ENCODE measurements at places on chromosomes 5 and 9.
A peak's percentile ranks its signal among the peaks of the same experiment; 100 is the strongest.

DNA sequence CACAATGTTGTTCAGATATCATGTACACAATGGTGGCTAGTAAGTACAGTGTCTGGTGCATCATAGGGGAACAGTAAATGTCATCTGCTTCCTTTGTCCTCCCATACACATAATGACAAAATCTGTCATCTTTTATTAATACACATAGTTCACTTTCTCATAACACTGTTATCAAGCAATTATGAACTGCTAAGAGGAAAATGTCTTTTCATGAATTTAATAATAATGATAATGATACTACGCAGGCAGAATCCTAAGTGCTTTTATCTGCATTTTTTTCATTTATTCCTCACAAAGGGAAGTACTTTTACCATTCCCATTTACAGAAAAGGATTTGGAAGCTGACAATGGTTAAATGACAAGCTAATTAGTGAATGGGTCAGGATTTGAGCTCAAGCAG, 35.7 kb downstream of the DPYSL3 start:
- DNase-seq = no peak

DNA sequence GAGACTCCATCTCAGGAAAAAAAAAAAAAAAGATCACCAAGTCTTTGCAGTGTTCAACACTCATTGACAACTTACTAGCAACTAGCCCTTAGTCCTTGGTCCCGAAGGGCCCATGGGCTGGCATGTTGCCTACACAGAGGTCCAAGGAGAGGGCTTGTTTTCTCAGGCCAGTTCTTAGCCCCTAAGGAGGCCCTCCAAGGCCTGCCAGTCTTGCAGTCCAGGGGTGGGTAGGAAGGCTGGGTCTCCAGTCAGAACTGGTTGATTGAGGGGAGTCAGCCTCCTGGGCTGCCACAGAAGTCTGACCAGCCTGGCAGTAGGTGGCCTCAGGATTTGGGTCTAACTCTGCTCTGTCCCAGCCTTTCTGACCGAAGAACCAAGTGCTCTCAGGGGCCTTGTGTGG, 32.7 kb downstream of the IER5L start:
- no peak for DNase-seq

DNA sequence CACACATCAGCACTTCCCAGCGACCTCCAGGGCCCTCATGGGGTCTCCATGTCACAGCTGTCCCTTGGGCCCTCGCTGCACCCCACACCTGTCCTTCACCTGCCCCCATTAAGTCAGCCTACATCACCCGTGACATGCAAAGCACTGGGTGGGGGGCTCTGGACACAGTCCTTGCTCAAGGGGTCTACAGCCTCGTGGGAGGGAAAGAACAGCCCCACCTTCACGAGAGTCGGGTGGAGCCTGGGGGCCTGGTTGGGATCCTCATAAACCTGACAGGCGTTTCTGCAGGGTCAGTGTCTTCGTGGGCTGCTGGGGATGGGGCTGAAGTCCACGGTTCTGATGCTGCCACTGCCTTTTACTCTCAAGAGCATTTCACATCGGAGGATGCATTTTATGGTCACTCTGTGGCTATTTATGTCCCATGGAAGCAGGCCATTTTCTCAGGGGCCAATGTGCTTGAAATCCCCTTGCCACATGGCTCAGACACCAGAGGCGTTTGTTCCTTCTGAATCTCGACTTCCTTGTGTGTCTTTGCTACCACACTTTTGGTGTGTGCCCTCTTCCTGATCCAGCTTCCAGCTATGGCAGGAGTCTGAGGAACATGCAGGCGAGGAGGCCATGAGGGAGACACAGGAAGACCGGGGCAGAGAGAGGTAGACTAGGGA, at the start of gene OR2V1:
Gene OR2V1, minus strand, starts transcription at position 338 of the 665 bp plus-strand sequence. CDS start 5,865 bp downstream, outside the sequence.
- DNase-seq = no peak

GRCh38 chr9:29439961-29440360, 1866.7 kb upstream of the C9orf72 start:
- no peak for DNase-seq

DNA sequence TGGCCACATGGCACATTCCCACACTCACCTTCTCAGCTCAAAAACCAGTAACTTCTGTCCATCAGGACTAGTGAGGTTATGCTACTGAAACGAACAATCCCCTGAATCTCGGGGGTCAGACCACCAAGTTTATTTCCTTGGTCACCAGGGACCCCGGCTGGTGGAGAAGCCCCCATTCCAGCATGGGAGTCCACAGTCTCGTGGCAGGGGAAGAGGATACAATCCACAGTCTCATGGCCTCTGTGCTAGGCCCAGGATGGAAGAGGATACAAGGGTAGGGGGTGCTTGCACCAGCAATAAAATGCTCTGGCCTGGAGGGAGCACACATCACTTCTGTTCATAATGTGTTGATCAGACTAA, 7.4 kb upstream of the CARD19 start:
- no peak for DNase-seq

DNA sequence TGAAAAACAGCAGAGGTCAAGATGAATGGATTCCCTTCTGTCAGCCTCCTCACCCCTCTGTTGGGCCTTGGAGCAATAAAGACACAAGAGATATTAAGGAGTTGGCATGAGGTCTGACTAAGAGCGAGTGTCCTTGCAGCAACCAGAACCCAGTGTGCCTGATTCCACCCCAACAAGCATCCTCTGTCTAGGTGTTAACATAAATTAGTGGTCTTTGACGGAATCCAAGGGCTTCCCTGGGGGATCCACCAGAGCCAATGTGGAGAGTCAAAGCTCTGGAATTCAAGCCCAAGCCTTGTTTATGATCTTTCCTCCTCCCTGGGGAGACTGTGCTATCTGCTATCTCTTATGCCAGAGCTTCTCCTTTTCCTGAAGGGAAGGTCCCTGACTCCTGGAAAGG, 128.1 kb upstream of the SMIM23 start:
- no peak for DNase-seq

GRCh38 chr5:168023191-168023590, 268.3 kb upstream of the WWC1 start:
- peak; percentile 30 for DNase-seq

GRCh38 chr9:22079873-22080341, 70.8 kb upstream of the CDKN2B start:
- DNase-seq = no peak

DNA sequence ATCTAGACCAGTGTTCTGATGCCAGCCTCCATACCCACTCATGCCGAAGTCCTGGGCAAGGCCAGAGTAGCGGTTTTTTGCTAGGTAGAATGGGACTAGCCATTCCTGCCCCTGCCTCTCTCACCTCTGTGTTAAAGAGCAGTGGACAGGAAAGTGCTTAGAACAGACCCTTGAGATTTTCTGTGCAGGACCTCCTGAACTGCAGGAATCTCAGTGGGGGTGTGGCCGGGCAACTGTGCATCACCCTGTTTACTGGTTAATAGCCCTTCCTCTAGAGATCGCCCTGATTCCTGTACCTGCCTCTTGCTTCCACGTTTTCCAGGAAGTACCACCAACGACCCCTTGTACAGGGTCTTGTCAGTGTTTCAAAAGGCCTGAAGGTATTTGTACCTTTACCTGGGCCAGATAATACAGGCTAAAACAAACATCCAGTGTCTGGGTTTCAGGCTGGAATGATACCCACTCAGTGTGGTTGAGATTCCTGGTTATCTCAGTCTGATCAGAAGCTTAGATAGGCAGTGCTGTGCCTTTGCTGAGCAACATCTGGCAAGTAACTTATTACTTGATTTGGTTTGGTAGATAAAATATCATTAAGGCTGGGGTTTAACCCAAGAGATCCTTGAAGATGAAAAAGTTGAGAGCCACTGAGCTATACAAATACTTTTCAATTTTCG, 65.9 kb downstream of the RGS3 start:
- no peak for DNase-seq

GRCh38 chr9:88773627-88774244, 217.5 kb upstream of the S1PR3 start:
- no peak for DNase-seq

GRCh38 chr9:124000161-124000783, 11.3 kb upstream of the LHX2 start:
- no peak for DNase-seq

DNA sequence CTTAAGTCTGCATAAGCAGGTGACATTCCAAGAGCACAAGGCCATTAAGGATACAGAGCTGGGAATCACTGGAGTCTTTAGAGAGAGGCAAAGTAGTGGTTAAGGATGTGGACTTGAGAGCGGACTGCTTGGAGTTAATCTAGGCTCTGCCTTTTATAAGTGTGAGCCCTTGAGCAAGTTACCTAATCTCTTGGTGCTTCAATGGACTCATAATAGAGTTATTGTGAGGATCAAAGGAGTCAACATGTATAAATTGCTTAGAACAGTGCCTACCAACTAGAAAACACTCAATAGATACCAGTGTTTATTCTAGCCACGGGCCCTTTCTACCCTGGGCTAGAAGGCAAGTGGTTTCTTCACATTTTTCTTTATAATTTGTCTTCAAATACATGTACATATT, 819.4 kb downstream of the NR2F1-AS1 start:
- no peak for DNase-seq

DNA sequence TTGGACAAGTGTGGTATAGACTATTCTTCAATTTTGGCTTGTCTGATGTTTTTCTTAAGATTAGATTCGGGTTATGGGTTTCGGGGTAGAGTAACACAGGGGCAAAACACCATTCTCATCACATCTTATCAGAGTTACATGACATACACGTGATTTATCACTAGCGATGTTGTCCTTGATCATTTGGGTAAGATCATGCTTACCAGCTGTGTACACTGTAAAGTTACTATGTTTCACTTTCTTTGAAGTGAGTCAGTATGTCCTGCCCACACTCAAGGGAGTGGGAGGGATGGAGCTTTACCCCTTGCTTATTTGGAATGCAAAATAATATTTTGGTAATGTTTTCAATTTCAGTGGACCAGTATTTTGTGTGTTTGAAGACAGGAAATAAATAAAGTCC, 101.8 kb upstream of the TAF11L2 start:
- DNase-seq = no peak

- DNase-seq = no peak
These were observed 173.1 kb upstream of the ANKRD55 start for GRCh38 chr5:56406221-56406620.

GRCh38 chr5:168878135-168878745, 299.1 kb upstream of the PANK3 start:
- no peak for DNase-seq

Measured in amygdala (tissue), 56 donors.